Activated CD8-positive, alpha-beta memory T cell treated with anti-CD3 and anti-CD28 coated beads for 48 hours (primary cell): ENCODE measurements at places on chromosomes 11 and 22.

DNA sequence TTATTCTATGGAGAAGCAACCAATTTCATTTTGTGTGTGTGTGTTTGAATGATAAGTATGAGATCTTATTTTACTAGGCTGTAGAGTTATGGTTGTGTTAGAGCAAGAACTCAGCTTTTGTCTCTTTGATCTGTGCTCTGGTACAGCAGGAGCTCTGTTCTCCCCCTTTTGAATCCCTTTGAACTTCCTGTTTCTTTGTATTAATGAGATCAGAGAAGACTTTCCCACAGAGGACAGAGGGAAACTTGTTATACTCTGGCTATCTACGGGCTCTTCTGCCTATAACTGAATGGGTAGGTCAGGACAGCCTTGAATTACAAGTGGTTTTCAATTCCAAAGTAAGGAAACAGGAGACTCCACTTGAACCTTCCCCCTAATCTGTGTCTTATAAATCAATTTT lies 1015.0 kb upstream of the RAG2 start:
- DNase-seq = no peak

GRCh38 chr11:127564810-127565209 lies 564.2 kb upstream of the KIRREL3 start:
- DNase-seq = no peak

DNA sequence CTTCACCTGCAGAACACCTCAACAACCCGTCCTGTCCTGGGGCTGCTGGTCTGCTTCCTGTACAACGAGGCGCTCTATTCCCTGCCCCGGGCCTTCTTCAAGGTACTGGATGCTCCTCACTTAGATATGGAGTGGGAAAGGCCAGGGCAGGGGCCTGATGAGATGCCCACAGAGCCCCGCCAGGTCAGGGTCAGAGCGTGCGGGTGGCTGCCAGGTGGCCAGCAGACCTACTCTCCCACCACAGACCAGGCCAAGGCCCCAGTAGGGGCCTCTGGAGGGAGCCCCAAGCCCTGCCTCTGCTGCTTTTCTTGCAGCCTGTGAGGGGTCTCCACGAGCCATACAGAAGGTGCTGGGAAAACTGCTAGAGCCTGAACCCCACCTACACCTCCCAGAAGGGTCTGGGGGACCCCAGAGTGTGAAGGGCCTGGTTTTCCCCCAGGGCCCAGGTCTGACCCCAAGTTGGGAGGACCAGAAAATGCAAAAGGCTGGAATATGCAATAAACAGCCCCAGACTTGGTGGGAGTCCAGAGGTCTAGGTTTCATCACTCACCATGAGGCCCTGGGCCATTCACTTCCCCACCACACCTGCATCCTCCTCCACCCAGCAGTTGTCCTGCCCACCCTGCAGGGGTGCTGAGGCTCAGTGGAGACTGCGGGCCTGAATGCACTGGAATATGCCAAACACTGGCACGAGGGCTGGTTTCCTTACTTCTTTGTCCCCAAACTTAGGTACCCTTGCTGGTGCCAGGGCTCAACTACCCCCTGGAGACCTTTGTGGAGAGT lies 14.7 kb downstream of the ZDHHC24 start:
- DNase-seq = no peak

GRCh38 chr22:36028646-36029405 lies at the start of gene RBFOX2:
Gene RBFOX2 (minus strand): TSS chr22:36028824. CDS start chr22:36028425, 399 bp downstream.
- peak; percentile 53 for DNase-seq

- DNase-seq = no peak
Observed at GRCh38 chr11:101341578-101341977, 212.0 kb upstream of the PGR start.

DNA sequence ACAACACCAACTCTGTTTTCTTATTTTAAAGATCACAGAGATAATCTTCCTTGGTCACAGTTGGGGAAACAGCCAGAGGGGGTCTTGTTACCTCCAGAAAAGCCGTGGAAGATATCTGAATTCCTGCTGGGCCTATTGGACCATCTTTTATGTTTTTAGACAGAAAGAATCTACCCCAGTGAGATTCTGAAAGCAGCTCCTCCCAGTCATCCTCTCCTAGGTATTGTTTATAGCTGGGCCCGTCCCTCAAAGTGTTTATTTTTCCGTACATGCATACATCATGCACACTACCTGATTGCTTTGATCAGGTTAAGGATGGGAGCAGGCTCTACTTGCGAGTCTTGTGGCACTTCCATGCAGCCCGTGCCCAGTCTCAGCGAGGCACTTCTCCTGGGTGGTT lies 742.4 kb downstream of the NTM start:
- no peak for DNase-seq
